CD4-positive, alpha-beta T cell treated with Interleukin-15 for 4 hours (primary cell): ENCODE measurements at places on chromosomes 5 and 9.

DNA sequence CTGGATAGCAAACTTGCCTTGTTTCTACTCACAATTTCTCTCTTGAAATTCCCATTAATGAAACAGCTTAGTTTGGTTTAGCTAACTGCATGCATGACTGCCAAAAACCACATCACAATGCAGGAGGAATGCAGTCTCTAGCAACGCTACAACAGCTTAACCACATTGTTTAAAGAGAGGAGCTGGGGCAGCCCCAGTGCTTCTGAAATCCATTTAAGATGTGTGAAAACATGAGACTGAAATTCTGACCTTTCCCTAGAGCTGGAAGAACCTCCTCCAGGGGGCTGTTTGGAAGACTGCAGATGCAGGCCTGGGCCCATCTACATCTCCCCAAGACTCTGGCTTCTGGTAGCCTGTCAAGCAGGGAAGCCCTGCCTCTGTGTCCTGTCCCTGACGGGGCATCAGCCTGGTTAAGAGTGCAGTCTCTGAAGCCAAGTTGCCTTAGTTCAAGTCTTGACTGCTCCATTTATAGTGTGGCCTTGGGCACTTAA, 157.1 kb downstream of the ZNF462 start:
- DNase-seq, result no peak

DNA sequence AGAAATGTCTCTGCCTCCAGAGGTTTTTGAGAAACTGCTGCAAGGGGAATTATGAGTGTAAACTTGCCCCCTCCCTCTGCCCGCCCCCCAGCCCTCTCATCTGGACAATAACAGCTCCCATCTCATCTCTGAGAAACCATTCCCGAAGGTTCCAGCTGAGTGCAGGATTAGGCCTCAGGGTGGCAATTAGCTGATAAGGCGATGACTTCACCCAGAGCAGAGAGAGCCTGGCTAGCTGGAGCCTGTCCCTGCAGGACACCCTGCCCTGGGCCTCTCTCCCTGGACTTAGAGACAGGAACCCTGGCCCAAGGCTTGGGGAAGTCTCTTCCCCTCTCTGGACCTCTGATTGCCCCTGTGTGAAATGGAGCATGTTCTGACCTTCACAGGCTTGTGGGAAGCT, 45.7 kb upstream of the HAND1 start:
- no peak for DNase-seq

- no peak for DNase-seq
Measured at GRCh38 chr9:75242426-75242825, 154.1 kb downstream of the OSTF1 start.

DNA sequence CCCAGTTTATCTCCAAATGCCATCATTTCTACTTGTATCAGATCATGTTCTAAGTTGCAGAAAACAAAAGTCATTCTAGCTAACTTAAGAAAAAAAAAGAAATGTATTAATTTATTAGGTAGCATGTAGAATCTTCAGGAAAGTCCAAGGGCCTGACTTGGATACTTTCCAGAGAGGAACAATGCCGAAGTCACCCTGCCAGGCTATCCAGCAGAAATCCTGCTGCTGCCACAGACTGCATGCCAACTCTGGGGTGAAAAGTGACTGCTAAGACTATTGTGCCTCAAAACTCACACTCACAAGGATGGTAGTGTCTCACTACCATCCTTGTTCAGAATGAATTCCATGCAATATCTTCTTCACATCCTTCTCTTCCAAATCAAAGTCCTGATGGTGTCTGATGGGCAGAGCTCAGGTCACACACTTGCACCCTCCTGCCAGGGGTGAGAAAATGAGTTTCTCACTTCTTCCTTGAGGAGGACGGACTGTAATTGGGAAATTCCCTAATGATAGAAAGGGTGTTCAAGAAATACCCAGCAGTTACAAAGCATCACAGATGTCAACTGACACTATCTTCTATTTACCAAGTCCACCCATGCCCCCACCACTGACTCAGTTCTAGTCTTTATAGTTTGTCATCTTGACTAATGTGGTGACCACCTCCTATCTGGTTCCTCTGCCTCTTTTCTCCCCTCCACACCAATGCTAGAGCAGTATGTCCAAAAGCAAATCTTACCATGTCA, 279.4 kb downstream of the CWC27 start:
- no peak for DNase-seq

- DNase-seq, result no peak
Measured at GRCh38 chr5:87579678-87580077, 166.9 kb upstream of the CCNH start.

DNA sequence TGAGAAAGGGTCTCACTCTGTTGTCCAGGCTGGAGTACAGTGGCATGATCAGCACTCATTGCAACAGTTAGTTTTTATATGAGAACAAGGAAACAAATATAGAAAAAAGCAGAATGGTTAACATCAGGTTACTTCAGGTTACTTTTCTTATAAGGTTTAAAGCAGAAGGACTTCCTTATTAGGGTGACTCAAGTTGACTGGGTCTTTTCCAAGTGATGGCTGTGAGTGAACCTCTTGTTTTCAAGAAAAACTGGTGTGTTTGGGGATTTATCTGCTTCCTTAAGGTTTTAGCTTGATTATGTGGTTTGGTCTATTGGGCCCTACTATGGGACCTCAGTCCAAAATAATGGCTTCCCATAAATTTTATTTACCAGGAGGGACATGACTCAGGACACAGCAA, 99.2 kb downstream of the ARRDC3 start:
- no peak for DNase-seq

GRCh38 chr9:35706951-35707350, 17.2 kb upstream of the TPM2 start:
- no peak for DNase-seq

GRCh38 chr9:9893837-9894236, 719.0 kb downstream of the PTPRD start:
- no peak for DNase-seq

DNA sequence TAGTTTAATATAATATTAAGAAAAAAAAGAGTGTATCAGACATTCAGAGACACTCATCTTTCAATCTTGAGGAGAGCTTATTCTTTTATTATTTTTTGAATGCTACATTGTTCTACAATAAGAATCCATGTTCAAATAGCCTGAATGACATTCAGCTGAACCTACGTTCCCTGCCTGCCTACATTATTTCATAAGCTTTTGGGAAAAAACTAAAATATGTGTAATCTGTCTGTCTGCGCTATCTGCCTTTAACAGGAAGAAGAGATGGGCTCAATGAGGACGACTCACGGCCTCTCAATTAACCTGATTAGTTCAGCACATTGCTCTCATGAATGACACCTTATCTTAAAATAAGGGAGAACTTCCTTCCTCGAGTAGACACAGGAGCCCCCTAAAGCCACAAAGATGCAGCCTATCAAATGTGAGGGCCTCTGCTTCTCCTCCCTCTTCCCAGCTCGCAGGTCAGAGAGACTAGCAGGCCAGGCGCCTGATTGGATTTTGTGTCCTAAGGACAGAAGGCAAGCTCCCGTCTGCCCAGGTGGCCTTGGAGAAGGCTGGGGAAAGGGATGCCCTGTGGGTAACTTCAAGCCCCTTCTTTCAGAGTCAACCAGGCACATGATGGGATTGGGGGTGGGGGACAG, 37.8 kb downstream of the EBF1 start:
- no peak for DNase-seq

DNA sequence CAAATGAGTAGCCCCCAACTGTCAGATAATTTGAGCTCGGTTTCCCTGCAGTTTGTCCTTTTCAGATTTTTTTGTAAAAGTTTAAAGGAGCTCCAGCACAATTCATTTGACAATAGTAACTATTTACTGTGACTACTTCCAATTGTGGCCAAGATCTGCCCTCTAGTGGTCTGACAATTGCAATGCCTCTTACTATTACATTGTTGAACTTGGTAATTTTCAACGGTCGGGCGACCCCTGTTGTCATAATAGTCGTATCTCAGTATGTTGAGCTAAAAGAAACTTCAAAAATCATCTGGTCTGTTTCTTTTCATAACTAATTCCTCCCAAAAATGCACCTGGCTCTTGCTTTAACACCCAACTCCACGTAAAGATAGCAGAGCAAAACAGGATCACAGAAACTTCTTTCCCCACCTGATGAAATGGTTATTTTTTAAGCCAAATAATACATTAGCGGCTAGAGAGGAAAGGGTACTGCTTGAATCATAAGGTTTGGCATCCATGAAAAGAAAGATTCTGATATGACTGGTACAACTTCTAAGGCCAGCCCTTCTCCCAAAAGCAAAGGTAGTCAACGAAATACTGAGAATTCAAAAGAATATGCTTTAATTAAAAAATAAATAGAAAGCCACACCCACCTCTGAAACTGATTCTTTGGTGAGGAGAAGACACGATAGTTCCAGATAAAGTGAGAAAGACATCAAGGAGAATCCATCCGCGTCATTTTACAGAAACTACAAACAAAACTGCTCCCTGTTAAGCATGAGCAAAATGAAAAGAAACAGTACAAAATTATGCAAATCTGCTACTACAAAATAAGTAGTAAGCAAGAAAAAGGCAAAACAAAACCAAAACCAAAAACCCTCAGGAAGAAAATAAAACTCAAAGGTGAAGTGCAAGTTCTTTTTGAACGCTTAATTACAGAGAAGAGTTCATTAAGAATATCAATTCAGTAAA, 76.9 kb upstream of the HTR4 start:
- peak; percentile 78 for DNase-seq

GRCh38 chr5:36726767-36727166, 120.4 kb downstream of the SLC1A3 start:
- no peak for DNase-seq

DNA sequence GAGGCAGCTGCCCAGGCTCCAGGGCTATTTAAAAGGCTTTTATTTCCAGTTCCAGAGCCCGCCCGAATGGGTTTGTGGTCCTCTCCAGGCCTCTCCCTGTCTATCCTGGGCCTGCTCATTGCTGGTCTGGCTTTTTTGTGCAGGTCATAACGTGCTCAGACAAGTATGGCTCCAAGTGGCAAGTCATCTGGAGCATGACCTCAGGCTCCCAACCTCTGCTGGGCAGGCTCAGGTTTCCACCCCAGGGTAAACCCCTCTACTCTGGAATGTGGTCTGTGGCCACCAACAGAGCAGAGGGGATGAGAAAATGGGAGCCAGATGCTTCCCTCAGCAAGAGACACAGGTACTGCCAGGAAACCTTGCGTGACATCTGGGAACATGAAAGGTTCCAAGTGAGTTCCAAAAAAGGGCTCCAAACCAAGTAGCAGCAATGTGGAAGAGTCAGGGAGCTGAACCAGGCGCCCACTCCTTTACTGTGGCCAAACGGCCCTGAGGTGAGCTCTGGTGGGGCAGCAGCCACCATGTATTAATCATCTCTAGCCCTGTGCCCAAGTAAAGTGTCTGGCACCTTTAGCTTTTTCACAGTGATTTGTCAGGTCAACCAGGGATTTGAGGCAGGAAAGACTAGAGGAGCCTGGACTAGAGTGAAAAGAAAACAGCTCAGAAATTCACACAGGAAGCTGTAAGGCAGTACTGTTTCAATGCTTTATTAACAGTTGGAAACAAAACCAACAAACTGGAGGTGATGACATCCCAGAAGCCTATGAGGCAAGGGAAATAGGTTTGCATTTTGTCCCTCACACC, 25.7 kb downstream of the PCDHGC5 start:
- DNase-seq, result no peak

GRCh38 chr5:142644127-142644526, 41.8 kb downstream of the FGF1 start:
- no peak for DNase-seq

DNA sequence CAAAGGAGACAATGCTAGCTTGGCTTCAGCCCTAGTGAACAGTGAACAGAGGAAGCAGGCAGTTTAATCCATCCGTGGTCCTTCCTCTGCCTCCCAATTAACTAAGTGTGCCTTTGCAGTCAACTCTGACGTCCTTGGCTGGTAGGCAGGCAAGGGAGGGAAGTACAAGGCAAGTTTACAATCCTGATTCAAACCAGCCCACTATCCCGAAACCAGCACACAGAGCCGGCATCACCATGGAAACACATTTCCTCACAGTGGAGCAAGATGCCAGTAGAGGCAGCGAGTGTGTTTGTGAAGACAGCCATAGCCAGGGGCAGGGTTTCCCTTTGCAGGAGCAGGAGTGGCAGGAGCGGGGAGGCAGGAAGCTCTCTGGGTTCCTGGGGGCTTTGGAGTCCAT, 73.9 kb downstream of the GOLPH3 start:
- no peak for DNase-seq

- DNase-seq, result no peak
Measured at GRCh38 chr5:51821697-51822096, 438.4 kb downstream of the ISL1 start.

DNA sequence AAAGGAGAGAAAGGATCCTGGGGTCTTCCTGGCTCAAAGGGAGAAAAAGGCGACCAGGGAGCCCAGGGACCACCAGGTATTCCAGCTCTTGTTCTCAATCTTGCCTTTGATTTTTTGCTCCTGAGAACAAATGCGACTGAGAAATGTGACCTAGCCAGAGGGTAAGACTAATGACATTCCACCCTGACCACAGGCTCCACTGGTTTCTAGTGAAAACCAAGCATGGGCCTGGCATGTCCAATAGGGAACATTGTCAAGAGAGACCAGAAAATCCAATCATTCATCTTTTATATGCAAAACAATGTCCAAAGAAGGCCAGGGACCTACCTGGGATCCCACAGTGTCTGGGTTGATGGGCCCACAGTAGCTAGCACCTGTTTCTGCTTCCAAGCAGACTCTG, 50.3 kb upstream of the TGFBR1 start:
- no peak for DNase-seq

DNA sequence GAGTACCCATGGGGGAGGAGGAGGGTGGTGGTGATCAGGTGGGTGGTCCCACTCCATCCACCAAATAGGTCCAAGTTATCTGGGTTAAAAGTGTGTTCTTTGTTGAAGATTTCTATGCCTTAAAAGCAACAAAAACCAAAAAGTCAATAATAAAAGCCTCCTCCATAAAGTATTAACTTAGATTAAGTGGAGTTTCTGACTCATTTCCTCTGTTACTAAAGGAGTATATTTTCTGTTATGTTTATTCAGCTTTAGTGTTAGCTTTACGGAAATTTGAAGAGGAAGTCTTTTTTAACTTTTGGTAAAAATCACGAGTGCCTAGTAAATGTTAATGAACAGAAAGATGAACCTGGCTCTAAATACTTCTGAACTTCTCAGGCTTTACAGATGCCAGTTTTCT, 17.8 kb downstream of the FBXO38 start:
- DNase-seq, result no peak

GRCh38 chr9:2385746-2386145, 235.8 kb upstream of the VLDLR start:
- no peak for DNase-seq

DNA sequence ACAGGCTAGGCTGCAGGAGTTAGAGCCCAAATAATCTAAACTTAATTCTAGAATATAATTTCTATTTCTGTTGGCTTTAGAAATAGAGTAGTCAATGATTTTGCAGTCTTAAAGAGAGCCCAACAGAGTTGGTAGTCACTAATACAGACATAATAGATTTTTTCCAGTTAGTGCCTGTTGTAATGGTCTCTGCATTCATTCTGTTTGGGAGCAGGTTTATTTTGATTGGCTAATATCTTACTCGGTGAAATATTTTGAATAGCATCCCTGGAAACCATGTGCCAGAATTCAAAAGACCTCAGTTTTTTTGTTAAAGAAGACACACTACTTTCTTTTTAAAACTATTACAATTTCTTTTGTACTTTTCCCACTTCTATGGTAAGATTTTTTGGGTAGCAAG, 107.2 kb downstream of the RASGRF2 start:
- no peak for DNase-seq

- DNase-seq, result no peak
Measured at GRCh38 chr5:10329820-10330481, 22.2 kb upstream of the CMBL start.
